Erythroblast (primary cell): ENCODE measurements at places on chromosomes 1 and 21.

- no peak for DNase-seq
These were observed 113.9 kb upstream of the CACNA1E start for GRCh38 chr1:181369416-181369815.

DNA sequence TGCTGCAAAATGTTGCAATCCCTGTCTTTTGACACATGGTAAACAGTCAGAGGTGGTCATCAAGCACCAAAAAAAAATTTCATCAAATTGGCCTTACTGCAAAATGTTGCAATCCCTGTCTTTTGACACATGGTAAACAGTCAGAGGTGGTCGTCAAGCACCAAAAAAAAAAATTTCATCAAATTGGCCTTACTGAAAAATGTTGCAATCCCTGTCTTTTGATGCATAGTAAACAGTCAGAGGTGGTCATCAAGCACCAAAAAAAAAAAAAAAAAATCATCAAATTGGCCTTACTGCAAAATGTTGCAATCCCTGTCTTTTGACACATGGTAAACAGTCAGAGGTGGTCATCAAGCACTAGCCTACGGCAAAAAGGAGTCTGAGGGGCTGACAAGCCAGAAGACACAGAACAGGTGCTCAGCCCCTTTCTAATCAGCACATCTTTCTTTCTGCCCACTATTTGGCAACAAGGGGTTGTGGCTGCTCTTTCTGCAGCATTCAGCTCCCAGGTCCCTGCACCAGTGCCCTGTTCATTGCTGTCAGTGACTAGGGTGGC is 223.8 kb downstream of the KCNH1 start:
- no peak for DNase-seq

GRCh38 chr1:175477786-175478185 is 265.6 kb downstream of the TNR start:
- no peak for DNase-seq

DNA sequence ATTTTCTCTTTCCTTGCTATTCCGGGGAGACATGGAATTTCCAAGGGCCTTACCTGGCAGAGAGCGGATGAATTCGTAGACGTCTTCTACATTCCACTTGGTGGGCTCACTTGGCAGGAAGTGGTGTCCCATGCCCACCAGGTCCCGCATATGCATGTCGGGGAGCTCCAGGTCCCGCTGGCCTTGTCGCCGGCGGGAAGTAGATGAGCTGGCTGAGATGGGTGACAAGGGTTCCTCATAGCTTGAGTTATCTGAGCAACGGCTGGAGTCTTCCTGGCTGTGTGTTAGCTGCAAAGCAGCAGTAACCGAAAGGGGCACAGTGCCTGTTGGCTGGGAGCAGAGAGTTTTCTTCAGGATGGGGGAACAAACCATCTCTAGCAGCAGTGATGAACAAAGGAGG is 7.9 kb upstream of the A3GALT2 start:
- no peak for DNase-seq

GRCh38 chr1:56830052-56830451 is 10.8 kb upstream of the FYB2 start:
- DNase-seq: no peak

GRCh38 chr1:56507925-56508522 is 71.3 kb downstream of the PLPP3 start:
- DNase-seq: no peak

DNA sequence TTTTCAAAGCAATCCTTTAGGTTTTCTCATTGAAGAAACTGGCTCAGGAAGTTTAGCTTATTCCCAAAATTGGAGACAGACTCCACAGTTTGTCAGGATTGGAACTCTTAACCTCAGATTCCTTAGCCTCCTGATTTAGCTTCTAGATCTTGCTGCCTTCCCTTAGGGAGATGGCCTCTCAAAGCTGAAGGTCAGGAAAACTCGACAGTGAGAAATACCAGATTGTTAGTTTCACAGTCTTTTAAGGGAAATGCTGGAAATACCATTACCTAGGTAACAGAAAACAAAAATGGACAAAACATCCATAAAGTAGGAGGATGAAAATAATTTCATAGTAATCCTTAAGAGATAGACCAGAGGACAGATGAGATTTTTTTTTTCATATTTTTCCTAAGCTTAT is 7.8 kb downstream of the RASAL2 start:
- DNase-seq: no peak

DNA sequence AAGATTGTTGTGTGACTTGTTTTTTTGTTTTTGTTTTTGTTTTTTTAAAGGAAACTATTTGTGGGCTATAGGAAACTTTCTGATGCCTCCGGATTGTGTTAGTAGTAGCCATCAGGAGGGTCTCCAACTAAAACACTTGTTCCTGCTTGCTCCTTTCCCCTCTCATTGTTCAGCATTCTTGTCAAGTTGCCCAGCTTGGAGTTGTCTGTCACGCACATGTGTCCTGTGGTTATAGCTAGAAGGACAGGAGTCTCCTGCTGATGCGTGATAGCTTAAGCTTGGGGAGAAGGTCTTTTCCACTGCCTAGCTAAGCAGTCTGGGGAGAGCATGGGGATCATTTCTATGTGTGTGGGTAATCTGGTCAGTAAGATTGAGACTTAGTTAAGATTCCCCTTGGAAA is 3.2 kb upstream of the LYPLA2 start:
- DNase-seq: no peak

- no peak for DNase-seq
These were observed 35.8 kb upstream of the HIVEP3 start for GRCh38 chr1:41954533-41954944.

GRCh38 chr1:220957233-220957605 is 78.0 kb downstream of the HLX start:
- DNase-seq: peak; percentile 62

DNA sequence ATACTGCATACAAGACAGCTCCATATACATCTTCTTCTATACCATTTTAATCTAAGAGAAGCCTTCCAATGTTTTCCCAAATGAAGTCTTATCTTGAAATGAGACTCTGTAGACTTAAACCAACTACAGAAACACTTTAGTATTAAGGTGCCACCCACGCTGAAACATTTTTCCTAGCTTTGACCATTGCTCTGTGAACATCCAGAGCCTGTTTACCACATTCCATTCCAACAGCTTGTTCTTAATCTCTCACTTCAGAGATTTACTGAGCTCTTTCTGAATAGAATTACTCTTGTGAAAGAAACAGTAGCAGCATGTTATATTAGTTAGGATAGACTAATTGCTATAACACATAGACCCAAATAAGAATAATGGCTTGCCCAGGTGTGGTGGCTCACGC is 19.6 kb upstream of the POGZ start:
- DNase-seq: no peak

DNA sequence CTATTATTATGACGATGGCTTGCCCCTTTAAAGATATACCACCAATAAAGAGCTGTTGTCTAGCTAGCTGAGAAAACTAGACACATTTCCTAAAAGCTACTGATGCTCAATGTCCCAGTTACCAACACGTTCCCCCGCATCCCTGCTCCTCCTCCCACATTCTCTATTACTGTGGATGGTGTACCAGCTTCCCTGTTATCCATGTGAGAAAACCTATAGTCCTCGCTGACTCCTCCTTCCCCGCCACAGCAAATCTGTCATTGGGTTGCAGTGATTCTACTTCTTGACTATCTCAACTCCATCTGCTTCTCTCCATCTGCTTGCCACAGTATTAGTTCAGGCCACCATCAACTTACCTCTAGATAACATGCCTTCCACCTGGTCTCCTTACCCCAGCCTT is 337.5 kb downstream of the KCNH1 start:
- no peak for DNase-seq

GRCh38 chr1:218459450-218459849 is 114.3 kb downstream of the TGFB2 start:
- no peak for DNase-seq

GRCh38 chr21:43775795-43776430 is at the start of gene CSTB:
Gene CSTB, minus strand, starts transcription at chr21:43776308. Its CDS starts 39 bp downstream, at chr21:43776269.
- peak; percentile 87 for DNase-seq

DNA sequence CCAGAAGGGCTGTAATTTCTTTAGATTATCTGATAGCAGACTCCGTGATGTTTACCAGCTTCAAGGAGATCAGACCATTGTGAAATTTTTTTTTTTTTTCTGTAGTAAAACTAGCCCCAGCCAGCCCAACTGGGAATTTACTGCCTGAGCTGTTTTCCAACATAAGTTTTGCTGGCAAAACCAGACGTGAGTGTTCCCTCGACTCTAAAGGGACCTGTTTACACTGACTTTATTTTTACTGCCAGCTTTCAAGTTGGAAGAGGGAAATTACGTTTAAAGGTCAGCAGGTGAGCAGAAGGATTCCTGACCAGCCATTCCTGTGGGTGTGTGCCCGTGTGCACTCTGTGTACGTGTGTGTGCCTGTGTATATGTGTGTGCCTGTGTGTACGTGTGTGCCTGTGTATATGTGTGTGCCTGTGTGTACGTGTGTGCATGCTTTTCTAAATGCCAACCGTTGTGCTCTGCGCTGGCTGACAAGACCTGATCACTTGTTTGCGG is 374 bp downstream of the MAB21L3 start:
- no peak for DNase-seq

GRCh38 chr1:79614762-79615161 is 608.2 kb upstream of the ADGRL4 start:
- no peak for DNase-seq

GRCh38 chr1:51524817-51525216 is 5.8 kb upstream of the EPS15 start:
- DNase-seq: no peak

- no peak for DNase-seq
These were observed 14.0 kb upstream of the BMP8B start for GRCh38 chr1:39802496-39803260.

DNA sequence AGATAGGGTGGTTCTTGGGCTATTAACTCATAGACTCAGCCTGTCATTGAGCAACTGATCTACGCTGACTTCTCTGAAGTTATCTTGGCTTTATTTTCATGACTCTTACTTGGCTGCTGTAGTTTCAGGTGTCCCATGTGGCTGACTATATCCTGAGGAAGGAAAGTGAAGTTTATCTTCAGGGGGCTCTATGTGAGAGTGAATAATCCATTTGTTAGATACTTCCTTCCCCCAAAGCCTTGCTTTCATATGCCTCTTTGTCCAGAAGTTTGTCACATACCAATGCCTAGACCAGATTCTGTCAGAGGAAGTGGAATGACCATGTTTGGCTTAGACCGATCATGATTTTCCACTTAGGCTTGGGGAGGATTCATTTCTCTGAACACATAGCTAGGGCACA is 27.9 kb upstream of the C1orf87 start:
- no peak for DNase-seq

DNA sequence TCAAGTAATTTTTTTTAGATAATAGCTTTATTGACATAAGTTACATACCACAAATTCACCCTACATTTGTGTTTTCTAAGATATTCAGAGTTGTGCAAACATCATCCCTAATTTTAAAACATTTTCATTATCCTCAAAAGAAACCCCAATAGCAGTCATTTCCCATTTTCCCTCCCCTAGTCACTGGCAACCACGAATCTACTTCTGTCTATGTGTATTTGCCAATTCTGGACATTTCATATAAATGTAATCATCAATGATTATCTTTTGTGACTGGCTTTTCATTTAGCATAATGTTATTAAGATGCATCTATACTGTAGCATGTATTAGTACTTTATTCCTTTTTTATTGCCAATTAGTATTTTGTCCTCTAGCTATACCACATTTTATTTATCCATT is 88.8 kb upstream of the SLFNL1 start:
- DNase-seq: no peak

GRCh38 chr1:96482616-96483015 is 239.0 kb upstream of the PTBP2 start:
- no peak for DNase-seq
